ENCODE measurements at places on chromosomes 11 and 22. TPM values are rescaled to one million over a fixed set of nuclear protein-coding genes. Genes with fewer than 3 reads are reported as not detected.

Gene PATE1
- total RNA-seq: not detected

GRCh38 chr11:9230296-9230695 lies 34.9 kb downstream of the DENND5A start:
- no peak for DNase-seq

- no peak for DNase-seq
Observed at GRCh38 chr22:29700900-29701154, 19.0 kb upstream of the CABP7 start.

GRCh38 chr11:67256477-67257135 lies 9.7 kb upstream of the GRK2 start:
- no peak for DNase-seq

Gene FGF19
- not detected for total RNA-seq

DNA sequence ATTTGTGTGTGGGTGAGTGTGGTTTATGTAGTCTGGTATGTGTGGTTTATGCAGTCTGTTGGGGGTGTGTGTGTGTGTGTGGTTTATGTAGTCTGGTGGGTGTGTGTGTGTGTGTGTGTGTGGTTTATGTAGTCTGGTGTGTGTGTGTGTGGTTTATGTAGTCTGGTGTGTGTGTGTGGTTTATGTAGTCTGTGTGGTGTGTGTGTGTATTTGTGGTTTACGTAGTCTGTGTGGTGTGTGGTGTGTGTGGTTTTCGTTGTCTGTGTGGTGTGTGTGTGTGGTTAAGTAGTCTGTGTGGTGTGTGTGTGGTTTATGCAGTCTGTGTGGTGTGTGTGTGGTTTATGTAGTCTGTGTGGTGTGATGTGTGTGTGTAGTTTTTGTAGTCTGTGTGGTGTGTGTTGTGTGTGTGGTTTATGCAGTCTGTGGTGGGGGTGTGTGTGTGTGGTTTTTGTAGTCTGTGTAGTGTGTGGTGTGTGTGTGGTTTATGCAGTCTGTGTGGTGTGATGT lies 26.2 kb upstream of the PARVG start:
- no peak for DNase-seq

DNA sequence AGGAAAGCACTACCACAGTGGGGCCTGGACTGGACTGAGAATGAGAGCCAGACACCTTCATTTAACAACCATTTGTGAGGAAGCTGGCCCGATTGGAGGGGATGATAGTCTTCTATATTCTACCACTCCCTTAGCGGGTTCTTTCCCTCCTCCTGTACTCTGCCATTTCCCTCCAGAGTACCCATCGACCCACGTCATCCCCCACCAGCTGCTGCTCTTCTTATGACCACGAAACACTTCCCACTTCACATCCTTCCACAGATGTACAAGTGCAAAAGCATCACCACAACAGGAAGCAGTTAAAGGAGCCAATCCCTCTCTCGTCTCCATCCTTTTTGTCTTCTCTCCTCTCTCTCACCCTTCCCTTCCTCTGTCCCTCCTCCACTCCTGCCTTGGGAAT lies 18.0 kb upstream of the UBASH3B start:
- DNase-seq: no peak

GRCh38 chr22:19634226-19634975 lies 79.9 kb upstream of the SEPTIN5 start:
- no peak for DNase-seq

Gene ARHGAP8
- total RNA-seq: 18.1 TPM

- no peak for DNase-seq
Observed at GRCh38 chr11:45178890-45179671, 32.6 kb downstream of the PRDM11 start.

Data from upper lobe of right lung (tissue), 1 donor.